ENCODE measurements at places on chromosomes 16 and 17. TPM values are rescaled to one million over a fixed set of nuclear protein-coding genes. Genes with fewer than 3 reads are reported as not detected.

GRCh38 chr17:50966163-50966666 lies 100.1 kb upstream of the TOB1 start:
- no peak for DNase-seq

DNA sequence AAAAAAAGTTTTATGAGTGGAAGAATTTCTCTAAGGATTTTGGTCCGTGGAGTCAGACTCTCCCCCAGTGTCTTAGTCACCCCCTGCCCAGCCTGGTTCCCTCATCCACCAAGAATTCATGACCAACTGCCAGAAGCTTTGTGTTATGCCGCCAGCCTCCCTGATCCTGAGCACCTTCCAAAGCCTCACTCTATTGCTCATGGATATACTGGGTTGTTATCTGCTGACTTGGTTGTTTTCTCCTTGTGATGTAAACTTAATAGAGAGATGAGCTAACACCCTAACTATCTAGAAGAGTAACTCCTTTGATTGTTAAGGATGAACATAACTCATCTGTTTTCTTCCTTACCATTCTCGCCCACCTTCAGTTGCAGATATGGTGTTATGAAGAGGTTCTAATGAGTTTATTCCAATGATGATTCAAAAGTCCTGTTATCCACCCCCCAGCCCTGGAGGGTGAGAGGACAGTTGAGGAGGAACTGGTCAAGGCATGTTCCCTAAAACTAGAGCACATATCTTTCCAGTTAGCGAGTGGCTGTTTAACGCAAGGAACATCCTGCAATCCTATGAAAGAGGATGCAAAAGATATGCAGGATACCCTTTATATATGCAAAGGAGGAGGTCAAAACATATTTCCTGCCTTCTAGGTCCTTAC lies 1.5 kb upstream of the PSMD3 start:
- DNase-seq, result no peak

GRCh38 chr17:7885367-7886226 lies 3.0 kb upstream of the CHD3 start:
- peak; percentile 77 for DNase-seq

GRCh38 chr17:51640108-51640622 lies 379.8 kb downstream of the UTP18 start:
- no peak for DNase-seq

UBALD2 gene
- 46.9 TPM for polyA plus RNA-seq

DNA sequence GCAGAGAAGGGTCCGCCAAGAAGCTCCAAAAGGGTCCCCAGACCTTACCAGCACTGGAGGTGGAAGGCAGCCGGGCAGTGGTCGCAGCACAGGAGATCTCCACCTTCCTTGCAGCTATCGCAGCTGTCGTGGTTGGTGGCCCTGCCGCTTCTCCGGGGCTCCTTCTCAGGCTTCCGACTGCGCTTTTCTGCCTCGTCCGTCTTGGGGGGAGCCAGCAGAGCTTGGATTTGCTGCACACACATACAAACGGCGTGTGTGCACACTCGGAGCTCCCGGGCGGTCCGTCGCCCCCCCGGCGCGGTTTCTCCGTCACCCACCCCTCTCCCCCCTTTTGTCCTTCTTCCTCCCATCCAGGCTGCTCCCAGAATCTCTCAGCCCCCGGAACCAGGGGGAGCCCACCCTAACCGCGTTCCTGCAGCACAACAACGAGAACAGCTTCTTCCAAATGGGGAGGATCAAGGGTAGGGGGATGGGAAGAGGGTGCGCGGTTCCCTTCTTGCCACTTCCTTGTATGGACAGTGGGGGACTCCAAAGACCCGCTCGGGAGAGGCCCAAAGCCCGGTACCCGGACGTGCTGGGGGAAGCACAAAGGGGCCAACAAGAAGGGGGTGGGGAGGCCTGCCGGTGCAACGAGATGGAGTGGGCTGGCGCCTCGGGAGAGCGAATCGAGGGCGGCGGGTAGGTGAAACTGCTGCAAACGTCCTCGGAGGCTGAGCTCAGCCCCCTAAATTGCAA lies 1.1 kb downstream of the PHF12 start:
- no peak for DNase-seq

DNA sequence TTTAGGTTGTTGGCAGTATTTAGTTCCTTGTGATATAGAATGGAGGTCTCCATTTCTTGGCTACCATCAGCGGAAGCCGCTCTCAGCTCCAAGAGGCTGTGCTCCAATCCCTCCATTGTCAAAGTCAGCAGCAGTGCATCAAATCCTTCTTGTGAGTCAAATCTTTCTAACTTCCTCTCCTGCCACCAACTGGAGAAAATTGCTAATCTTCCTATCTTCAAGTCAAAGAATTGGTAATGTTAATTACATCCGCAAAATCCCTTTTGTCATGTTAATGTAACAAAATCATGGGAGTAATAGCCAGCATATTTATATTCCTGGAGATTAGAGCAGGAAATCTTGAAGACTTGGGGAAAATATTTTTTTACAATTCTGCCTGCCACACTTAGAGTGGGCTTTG lies 436.4 kb upstream of the DYNLRB2 start:
- no peak for DNase-seq

USP22 gene
- polyA plus RNA-seq, result 319 TPM

- no peak for DNase-seq
Measured at GRCh38 chr17:47240806-47241205, 12.8 kb upstream of the ITGB3 start.

CLEC3A gene
- 0.26 TPM for polyA plus RNA-seq

- DNase-seq, result no peak
Measured at GRCh38 chr17:45270828-45271418, 9.0 kb upstream of the SPATA32 start.

- DNase-seq, result no peak
Measured at GRCh38 chr16:66397736-66398433, 29.2 kb upstream of the BEAN1 start.

GRCh38 chr17:40884708-40885512 lies at the start of gene KRT20:
TSS of gene KRT20 (minus strand) at chr17:40885242. CDS start at chr17:40885185, 57 bp downstream.
- no peak for DNase-seq

DNA sequence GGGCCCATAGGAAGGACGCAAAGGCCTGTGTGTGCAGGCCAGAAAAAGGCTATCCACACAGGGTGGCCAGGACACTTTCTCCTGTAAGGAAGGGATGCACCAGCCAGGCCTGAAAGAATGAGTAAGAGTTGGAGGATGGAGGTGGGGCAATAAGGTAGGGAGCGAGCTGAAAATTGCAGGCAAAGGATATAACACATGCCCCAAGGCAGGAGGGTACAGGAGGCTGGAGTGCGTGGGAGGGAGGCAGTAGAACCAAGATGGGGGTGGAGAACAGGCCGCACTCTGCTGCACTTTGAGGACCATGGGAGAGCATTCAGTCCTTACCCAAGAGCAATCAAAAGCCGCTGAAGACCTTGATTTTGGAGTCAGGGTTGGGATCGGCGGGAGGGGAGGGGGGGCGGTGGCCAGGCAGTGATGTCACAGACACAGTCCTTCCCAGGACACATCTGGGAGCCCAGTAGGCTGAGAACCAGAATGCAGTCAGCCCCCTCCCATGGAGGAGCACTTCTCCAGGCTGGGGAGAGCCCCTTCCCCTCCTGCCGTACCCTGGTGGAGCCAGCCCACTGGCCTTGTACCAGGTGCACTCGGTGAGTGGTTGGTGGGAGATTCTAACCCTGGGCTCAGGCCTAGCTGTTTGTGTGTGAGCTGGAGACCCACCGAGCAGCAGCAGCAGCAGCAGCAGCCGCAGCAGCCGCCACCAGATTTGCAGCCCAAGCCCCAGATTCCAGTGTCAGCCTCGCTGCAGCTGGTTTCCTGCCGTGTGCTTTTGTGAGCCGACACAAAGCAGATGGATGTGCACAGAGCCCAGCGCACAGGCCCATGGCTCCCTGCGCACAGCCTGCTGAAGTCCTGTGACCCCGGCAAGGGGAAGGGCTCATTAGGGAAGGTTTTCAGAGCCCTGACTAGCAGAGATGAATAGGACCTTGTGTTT lies 17.5 kb downstream of the ANKRD40 start:
- no peak for DNase-seq

SRL gene
- polyA plus RNA-seq, result 1.8 TPM

C16orf90 gene
- polyA plus RNA-seq, result not detected

DNA sequence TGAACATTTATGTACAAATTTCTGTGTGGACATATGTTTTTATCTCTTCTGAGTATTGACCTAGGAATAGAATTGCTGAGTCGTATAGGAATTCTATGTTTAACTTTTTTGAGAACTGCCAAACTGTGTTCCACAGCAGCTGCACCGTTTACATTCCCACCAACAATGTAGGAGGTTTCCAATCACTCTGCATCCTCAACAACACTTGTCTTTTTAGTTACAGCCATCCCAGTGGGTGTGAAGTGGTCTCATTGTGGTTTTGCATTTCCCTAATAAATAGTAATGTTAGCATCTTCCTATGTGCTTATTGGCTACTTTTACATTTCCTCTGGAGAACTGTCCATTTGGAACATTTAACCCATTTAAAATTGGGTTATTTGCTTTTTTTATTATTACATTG lies 36.6 kb upstream of the NACA2 start:
- no peak for DNase-seq

DNA sequence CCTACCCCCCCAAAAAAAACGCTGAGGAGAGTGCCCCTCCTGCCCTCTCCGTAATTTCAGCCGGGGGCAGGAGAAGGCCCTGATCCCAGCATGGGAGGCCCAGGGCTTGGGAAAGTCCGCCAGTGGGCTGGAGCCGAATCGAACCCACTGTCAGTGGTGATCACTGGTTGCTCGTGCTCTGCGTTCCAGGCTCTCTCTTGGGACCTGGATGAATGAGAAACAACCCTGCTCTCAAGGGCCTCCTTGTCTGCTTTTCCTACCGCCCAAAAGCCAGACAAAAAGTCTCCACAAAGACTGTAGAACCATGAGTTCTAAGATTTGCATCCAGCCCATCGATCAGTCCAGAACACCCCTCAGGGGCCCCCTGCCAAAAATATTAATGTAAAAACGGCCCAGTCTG lies 8.1 kb downstream of the ARHGAP23 start:
- no peak for DNase-seq

- DNase-seq, result no peak
Measured at GRCh38 chr17:2500446-2500845, 11.2 kb downstream of the METTL16 start.
